ENCODE measurements at places on chromosomes 7 and 10.

GRCh38 chr7:78140109-78140508 lies 341.5 kb downstream of the PHTF2 start:
- no peaks in the 10 kb centered on the region for H3K27me3 ChIP-seq
- H3K36me3 ChIP-seq: no peaks in the 10 kb centered on the region
- H3K4me1 ChIP-seq: no peaks in the 10 kb centered on the region
- no peak for DNase-seq
- no peak overlapping the region for H3K4me3 ChIP-seq
- H3K27ac ChIP-seq: no peak overlapping the region

DNA sequence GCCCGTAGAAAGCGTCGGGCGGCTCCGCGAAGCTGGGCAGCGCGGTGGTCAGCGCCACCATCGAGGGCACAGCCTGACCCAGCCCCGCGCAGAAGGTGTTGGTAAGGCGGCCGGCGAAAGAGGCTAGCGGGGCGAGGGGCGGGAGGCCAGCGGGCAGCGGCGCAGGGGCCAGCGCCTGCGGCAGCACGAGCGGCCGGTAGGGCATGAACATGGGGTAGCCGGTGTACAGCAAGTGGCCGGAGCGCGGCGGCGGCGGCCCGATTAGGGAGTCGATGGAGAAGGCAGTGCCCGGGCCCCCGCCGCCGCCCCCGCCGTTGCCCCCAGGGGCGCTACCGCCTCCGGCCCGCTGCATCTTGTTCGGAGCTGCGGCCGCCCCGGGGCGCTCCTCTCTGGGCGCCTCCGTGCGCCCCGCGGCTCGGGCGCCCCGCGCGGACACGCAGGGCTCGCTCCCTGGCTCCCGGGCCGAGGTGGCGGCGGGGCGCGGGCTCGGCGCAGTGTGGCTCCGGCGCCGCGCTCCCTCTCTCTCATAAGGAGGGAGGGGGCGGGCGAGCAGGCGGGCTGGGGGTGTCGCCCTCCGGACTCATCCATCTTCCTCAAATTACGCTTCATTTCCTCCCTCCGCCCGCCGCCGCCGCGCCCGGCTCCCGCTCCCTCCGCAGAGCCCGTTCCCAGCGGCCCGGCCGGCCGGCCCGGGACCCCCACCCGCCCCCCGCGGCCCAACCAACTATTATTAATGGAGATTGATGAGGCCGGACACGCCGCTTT lies at the start of gene GBX1:
GBX1 (minus strand) TSS at position 498 of the 765 bp plus-strand sequence; CDS start at position 352, 146 bp downstream.
- peak within 1 kb of the TSS; percentile 68 for H3K4me3 ChIP-seq
- no peaks in the 10 kb centered on the region for H3K36me3 ChIP-seq
- H3K27ac ChIP-seq: no peak within 1 kb of the TSS
- peaks cover 47% of the 10 kb centered on the region for H3K27me3 ChIP-seq

- H3K27me3 ChIP-seq: no peaks in the 10 kb centered on the region
- peak; percentile 45 for DNase-seq
- peak overlapping the region; percentile 76 for H3K27ac ChIP-seq
- H3K36me3 ChIP-seq: peaks cover 50% of the 10 kb centered on the region
These were observed 54.8 kb downstream of the DAGLB start for GRCh38 chr7:6392712-6393666.

GRCh38 chr10:77268721-77269120 lies 368.9 kb downstream of the KCNMA1 start:
- DNase-seq: no peak
- no peak overlapping the region for H3K4me3 ChIP-seq
- H3K27me3 ChIP-seq: peaks cover 4% of the 10 kb centered on the region
- no peaks in the 10 kb centered on the region for H3K36me3 ChIP-seq
- no peak overlapping the region for H3K27ac ChIP-seq

GRCh38 chr10:36463390-36463789 lies 662.0 kb upstream of the ANKRD30A start:
- H3K27ac ChIP-seq: no peak overlapping the region
- DNase-seq: no peak
- no peak overlapping the region for H3K4me3 ChIP-seq
- H3K36me3 ChIP-seq: no peaks in the 10 kb centered on the region
- no peaks in the 10 kb centered on the region for H3K4me1 ChIP-seq
- no peaks in the 10 kb centered on the region for H3K27me3 ChIP-seq

- peaks cover 6% of the 10 kb centered on the region for H3K4me1 ChIP-seq
- H3K27me3 ChIP-seq: peaks cover 15% of the 10 kb centered on the region
- no peaks in the 10 kb centered on the region for H3K36me3 ChIP-seq
These were observed 301.9 kb upstream of the GALNT17 start for GRCh38 chr7:70830060-70830395.

GRCh38 chr10:50326757-50327701 lies 75.7 kb upstream of the ASAH2 start:
- no peaks in the 10 kb centered on the region for H3K27me3 ChIP-seq
- H3K36me3 ChIP-seq: peaks cover 7% of the 10 kb centered on the region
- H3K27ac ChIP-seq: no peak overlapping the region
- H3K4me1 ChIP-seq: peaks cover 14% of the 10 kb centered on the region
- no peak overlapping the region for H3K4me3 ChIP-seq

GRCh38 chr7:31688372-31688771 lies 1.4 kb downstream of the PPP1R17 start:
- DNase-seq: no peak
- no peak overlapping the region for H3K27ac ChIP-seq
- no peaks in the 10 kb centered on the region for H3K4me1 ChIP-seq
- H3K4me3 ChIP-seq: no peak overlapping the region

DNA sequence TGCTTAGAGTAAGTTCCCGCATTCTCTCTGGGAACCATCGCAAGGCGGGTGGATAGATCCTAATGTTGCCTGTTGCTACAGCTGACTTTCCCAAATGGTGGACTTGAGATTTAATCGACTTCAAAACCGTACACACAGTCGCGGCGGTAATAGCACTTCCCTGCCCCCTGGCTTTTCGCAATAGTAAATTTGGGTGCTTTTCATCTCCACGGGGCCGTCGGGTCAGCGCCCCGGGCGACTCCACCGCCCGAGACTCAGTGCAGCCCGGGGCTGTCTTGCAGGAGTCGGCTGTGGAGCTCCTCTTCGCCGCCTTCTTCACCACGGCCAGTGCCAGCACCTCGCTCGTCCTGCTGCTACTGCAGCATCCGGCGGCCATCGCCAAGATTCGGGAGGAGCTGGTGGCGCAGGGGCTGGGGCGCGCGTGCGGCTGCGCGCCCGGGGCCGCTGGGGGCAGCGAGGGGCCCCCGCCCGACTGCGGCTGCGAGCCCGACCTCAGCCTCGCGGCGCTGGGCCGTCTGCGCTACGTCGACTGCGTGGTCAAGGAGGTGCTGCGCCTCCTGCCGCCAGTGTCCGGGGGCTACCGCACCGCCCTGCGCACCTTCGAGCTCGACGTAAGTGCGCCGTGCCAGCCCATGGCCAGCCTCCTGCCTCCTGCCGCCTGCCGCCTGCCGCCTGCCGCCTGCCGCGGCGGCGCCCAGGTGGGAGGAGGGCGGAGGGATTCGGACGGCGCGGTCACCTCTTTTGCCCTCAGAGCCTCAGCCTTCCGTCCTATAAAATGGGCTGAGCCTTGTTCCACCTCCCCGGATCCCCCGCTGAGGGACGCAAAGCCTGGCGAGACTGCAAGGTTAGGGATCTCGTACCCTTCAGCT lies 5.3 kb downstream of the CYP26C1 start:
- no peak for DNase-seq
- peaks cover 21% of the 10 kb centered on the region for H3K4me1 ChIP-seq
- no peak overlapping the region for H3K27ac ChIP-seq
- H3K4me3 ChIP-seq: no peak overlapping the region

GRCh38 chr10:4822208-4822607 lies 3.8 kb upstream of the AKR1E2 start:
- no peak for DNase-seq
- peaks cover 70% of the 10 kb centered on the region for H3K27me3 ChIP-seq
- H3K4me3 ChIP-seq: no peak overlapping the region
- peaks cover 5% of the 10 kb centered on the region for H3K4me1 ChIP-seq
- H3K27ac ChIP-seq: no peak overlapping the region
- no peaks in the 10 kb centered on the region for H3K36me3 ChIP-seq

DNA sequence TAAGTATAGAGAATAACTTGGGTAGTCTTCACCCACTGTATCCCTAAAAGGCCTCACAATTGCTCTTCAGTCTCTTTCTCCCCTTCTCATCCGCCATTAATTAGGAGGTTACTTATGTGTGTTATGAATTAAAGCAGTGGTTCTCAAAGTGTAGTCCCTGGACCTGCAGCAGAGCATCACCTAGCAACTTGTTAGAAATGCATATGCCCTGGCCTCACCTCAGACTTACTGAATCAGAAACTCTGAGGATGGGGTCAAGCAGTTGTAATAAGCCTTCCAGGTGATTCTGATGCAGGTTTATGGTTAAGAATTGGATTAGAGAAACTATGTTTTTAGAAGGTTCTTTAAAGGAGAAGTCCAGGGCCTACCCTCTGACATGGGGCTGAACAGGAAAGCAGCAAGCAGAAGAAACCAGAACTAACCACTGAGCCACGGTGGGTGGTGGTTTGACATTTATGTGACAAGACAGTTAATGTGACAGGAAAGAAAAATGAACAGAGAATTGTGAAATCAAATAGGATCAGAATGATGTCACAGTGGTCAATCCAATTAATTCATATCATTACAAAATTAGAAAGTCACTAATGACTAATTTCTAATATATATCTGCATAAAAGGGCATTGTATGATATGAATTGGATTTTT lies 37.6 kb downstream of the ENTPD1 start:
- peak overlapping the region; percentile 8 for H3K4me3 ChIP-seq
- H3K36me3 ChIP-seq: no peaks in the 10 kb centered on the region
- peak; percentile 26 for DNase-seq
- H3K4me1 ChIP-seq: peaks cover 44% of the 10 kb centered on the region

- H3K36me3 ChIP-seq: no peaks in the 10 kb centered on the region
- DNase-seq: no peak
- peaks cover 84% of the 10 kb centered on the region for H3K27me3 ChIP-seq
- peak overlapping the region; percentile 2 for H3K4me3 ChIP-seq
- peaks cover 34% of the 10 kb centered on the region for H3K4me1 ChIP-seq
These were observed 3.4 kb downstream of the HOXA9 start for GRCh38 chr7:27161721-27162560.

- H3K27ac ChIP-seq: no peak overlapping the region
- DNase-seq: no peak
- H3K4me1 ChIP-seq: peaks cover 18% of the 10 kb centered on the region
- no peak overlapping the region for H3K4me3 ChIP-seq
These were observed 42.2 kb upstream of the MXI1 start for GRCh38 chr10:110165239-110165638.

All from activated naive CD8-positive, alpha-beta T cell treated with anti-CD3 and anti-CD28 coated beads, Interleukin-2, amount 50 U/mL, for 24 hours (primary cell).